ENCODE measurements at places on chromosomes 13 and 19.
A peak's percentile ranks its signal among the peaks of the same experiment; 100 is the strongest.

DNA sequence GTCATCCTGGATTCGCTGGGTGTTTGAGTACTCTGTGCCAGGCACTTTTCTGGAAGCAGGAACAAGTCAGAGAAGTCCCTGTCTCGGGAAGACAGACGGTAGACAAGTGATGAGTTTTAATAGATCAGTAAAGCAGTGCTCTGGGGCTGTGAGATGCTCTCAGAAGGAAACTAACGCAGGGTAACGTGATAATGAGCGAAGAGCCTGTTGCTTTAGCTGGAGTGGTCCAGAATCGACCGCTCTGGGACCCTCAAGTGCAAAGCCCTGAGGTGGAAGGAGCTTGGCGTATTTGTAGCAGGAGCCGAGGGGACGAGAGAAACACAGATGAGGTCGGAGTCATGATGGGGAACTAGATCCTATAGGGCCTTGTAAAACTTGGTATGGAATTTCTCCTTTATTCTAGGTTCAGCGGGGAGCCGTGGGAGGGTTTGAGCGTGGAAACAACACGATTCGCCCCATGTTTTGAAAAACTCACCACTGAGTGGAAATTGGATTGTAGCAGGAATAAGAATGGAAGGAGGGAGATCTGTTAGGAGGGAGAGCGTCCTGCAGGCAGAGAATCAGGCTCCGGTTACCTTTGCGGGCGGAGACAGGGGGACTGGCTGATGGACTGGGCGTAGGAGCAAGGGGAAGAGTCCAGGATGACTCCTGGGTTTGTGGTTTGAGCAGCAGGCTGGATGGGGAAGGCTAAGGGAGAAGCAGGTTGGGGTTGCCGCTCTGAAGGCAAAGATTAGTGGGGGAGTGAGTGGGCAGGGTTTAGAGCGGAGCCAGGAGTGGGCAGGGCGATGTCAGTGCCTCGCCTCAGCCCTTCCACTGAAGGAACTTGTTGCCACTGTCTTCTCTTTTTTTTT lies 763 bp downstream of the POLD1 start:
- DNase-seq: no peak

- DNase-seq: no peak
These were observed 46.1 kb downstream of the FLT1 start for GRCh38 chr13:28448651-28449358.

DNA sequence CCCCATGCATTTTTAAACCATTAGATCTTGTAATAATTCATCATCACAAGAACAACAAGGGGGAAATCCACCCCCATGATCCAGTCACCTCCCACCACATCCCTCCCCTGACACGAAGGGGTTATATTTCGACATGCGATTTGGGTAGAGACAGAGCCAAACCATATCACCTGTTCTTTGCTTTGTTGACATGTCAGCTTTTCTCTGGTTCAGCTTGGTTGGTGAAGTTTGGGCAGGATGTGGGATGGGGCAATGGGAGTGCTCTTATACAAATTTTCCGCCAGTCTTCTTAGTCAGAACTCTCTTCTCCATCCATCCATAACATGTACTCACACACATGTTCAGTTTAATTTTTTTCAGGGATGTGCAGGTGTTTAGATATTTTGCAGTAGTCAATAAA lies 12.9 kb downstream of the TPP2 start:
- DNase-seq: no peak

DNA sequence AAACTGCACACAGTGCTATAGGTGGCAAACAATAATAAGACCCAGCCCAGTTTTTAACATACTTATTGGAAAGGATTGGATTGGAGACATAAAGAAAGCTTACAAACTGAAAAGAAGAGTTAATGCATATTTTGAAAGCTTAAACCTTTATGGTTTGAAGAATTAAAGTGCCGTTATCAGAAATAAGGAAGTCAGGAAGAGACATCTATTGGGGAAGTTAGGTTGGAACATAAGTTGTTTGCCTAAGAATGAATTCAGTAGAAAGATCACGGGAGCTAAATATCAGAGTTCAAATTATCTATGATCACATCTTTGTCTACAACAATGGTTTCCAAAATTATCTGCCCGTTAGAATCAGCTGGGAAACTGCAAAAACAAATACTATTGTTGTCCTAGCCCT lies 767.9 kb downstream of the PCDH9 start:
- no peak for DNase-seq

DNA sequence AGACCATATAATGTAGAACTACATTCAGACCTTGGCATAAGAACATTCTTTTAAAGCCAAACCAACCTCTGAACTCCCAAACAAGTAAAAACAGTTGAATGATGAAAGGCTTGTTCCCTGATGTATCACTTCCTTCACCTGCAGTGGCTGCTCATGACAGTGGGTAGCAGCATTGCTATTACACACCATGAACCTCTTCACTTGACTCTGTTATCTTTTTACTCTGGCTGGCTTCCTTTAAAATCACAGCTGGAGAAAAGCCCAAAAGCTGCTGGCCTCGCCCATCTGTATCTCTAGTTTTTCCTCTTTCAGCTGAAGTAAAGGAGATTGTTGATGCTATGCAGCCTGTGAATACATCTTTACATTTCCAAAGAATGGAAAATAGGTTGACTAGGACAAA lies 22.6 kb downstream of the THSD1 start:
- DNase-seq: no peak

GRCh38 chr13:78655007-78655406 lies 3.9 kb downstream of the OBI1 start:
- DNase-seq: no peak

- no peak for DNase-seq
These were observed 102.5 kb downstream of the GADD45B start for GRCh38 chr19:2578391-2578890.

DNA sequence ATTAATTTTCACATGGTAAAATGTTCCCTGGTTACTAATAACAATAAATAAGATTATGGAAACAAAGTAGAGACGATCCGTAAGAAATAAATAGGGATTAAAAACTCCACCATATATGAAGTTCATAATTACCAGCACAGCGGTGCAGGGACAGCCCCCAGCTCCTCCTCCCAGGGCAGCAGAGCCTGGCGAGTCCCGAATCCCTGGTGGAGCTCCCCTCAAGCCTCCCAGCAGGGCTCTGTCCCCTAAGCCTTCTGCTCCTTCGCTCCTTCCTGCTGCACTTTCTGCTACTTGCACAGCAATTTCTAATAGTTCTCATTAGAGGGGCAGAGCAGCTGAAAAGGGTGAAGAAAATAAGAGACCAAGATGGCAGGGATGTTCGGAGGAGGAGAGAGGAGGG lies 43.6 kb downstream of the RASA3 start:
- DNase-seq: no peak

DNA sequence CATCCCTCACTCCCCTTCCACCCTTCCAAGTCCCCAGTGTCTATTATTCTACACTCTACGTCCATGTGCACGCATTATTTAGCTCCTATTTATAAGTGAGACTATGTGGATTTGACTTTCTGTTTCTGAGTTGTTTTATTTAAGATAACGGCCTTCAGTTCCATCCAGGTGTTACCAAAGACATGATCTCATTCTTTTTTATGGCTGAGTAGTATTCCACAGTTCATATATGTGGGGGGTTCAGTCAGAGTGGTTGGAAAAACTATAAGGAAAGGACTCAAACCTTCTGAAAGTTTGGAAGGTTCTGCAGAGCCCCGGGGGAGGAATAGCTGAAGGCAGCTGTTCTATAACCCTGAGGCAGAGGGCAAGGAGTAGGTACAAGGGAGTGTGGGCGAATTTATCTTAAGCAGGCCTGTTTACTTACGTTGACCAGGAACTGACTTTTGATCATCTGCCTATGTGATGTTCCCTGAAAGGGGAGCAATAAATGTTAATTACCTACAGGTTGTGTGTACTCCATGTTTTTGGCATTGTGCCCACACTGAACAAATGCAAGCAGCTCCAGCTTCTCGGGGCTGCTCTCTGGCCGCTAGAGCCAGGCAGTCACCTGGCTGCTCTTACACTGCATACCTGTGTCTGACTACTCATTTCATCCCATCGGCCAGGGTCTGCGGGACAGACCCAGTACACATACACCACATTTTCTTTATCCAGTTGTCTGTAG lies 13.5 kb upstream of the ADGRE1 start:
- no peak for DNase-seq

- DNase-seq: no peak
These were observed 1127.3 kb downstream of the PCDH9 start for GRCh38 chr13:66102864-66103263.

GRCh38 chr19:31001991-31002390 lies 347.2 kb downstream of the TSHZ3 start:
- no peak for DNase-seq

DNA sequence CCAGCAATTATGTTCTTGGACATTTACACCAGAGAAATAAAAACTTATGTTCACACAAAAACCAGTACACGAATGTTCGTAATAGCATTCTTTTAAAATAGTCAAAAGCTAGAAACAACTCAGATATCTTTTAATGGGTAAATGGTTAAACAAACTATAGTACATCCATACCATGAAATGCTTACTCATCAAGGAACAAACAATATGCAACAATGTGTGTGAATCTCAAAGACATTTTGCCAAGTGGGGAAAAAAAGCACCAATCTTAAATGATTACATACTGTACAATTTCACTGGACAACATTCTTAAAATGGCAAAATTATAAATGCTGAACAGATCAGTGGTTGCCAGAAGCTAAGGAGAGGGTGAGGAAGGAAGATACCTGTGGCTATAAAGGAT lies 36.6 kb downstream of the MYCBP2 start:
- no peak for DNase-seq

GRCh38 chr13:113187263-113187669 lies 21.2 kb downstream of the PCID2 start:
- no peak for DNase-seq

DNA sequence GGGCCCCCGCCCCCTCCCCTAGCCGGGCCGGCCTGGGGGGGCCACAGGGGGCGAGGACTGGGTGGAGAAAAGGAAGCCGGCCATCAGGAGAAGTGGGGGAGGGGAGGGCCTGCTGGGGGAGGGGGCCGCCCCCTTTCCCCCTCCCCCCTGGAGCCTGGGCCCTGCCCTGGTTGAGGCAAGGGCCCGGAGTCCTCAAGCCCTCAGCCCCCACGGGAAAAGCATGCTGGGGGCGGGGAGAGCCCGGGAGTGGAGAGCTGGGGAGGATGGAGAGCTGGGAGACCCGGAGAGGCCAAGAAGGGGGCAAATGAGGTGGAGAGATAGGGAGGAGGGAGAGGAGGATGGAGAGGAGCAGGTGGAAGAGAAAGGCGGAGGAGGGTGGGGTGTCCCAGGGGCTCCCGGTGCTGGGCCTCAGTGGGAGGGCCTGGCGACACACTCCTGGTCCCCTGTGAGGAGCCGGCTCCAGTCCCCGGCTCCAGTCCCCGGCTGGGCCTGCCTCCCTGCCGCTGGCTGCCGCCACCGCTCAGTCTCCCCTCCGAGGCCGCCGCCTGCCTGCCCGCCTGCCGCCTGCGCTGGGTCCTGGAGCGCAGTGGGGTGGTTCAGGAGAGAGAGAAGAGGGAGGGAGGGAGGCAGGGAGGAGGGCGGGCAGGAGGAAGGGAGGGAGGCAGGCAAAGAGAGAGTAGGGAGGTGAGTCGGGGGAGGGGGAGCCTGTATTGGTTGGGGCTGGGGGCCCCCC lies at the start of gene GRIK5:
TSS of gene GRIK5 (minus strand) at position 588 of the 733 bp plus-strand sequence. CDS start 4,436 bp downstream, outside the sequence.
- no peak for DNase-seq

DNA sequence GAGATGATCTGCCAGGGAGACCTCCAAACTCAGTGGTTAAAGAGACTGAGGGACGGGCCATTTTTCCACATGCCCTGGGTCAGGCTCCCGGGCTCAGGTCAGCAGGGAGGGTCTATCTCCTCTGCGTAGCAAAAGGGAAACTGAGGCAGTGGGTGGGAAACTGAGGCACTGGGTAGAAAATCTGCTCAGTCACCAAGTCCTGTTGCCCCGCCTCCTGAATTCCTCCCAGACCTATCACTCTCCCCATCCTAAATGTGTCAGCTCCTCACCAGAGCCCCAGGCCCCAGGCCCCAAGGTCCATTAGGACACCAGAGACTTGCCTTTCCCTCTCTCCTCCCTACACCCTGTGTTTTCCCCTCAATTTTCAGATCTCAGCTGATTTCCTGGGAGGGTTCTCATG lies 2.4 kb downstream of the CD320 start:
- DNase-seq: peak; percentile 5

- DNase-seq: no peak
These were observed 50.9 kb upstream of the C13orf46 start for GRCh38 chr13:114024603-114025404.

- DNase-seq: no peak
These were observed 7.2 kb downstream of the ERFL start for GRCh38 chr19:41920882-41921576.

- DNase-seq: no peak
These were observed 99.7 kb downstream of the KCNRG start for GRCh38 chr13:50114961-50115360.

DNA sequence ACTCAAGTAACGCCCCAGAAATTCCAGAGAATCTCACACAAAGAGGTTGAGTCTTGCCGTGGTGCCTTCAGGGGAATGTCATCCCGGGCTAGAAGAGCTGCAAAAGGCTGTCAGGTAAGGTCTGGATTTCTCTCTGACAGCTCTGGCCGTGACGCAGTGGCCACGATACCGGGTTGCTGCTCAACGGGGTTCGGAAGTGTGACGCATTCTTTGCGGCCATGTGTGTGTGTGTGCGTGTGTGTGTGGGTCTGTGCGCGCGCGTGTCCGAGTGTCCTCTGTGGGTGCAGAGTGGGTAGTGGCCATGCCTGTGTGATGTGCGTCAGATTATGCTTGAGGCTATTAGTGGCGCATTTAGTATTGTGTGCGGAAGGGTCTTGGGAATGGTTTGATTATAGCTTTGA lies 306 bp downstream of the ZNF540 start:
- DNase-seq: peak; percentile 25

- DNase-seq: no peak
These were observed 25.4 kb upstream of the SCEL start for GRCh38 chr13:77510156-77510555.

DNA sequence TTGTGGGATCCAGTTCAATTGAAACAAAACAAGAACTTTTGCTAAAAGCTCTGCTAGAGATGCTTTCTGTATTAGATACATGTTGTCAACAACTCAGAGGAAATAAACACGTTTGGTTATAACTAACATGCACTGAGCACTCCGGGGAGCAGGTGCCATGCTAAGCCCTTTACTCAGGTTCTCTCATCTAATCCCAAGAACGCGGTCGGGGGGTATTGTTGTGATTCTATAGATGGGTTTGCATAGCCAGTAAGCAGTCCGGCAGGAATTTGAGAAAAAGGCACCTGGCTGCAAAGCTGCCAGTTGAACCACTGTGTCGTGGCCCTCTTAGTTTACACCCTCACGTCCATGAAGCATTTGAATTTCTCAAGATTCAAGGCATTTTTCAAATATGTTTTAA lies 24.3 kb upstream of the SPACA7 start:
- no peak for DNase-seq

GRCh38 chr13:102302534-102302933 lies 99.3 kb downstream of the FGF14 start:
- DNase-seq: no peak
